Erythroblast (primary cell): ENCODE measurements at places on chromosomes 16 and 17.

GRCh38 chr17:31249835-31250141 is 47.3 kb downstream of the OMG start:
- DNase-seq: no peak

DNA sequence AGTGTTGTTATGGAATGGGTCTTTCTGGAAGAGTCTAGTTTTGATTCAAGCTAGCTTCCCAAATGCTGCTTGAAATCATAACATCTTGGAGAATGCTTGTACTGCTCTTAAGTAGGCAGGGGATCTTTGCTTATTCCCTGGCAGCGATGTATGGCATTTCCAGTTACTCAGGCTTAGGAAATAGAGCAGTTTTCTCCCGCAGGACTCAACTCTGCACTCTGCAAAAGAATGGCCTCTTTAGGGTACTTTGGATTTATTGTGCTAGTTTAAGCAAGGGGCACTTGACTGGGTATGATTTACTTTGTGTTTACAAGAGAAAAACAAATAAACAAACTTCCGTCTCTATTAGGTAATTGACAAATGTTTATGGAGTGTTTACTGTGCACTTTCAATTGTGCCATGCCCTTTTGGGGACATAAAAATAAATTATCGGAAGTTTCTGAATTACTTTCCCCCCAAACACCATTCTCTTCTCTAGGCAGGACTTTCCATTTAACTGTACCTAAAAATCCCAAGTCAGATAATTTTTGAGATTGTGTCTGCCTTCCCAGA is 164.0 kb downstream of the MAP2K6 start:
- no peak for DNase-seq

- DNase-seq: no peak
These were observed 21.2 kb downstream of the USP43 start for GRCh38 chr17:9666461-9667050.

DNA sequence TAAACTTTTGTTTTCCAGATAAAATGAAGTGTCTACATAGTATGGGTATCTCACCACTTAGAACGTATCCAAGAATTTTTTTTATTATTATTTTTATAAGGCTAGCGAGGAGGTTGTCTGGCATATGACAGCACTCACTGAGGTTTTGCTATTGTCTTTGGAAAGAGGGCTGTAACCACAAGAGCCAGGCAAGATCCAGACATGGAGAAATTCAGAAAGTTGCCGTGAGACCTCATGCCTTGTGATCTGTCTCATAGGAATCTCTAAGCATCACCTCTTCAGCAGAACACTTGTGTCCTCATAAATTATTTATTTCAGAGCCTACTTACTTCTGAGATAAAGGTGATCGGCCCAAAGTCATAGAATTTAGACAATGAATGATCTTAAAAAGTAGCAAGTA is 410.8 kb downstream of the CDH11 start:
- DNase-seq: no peak

DNA sequence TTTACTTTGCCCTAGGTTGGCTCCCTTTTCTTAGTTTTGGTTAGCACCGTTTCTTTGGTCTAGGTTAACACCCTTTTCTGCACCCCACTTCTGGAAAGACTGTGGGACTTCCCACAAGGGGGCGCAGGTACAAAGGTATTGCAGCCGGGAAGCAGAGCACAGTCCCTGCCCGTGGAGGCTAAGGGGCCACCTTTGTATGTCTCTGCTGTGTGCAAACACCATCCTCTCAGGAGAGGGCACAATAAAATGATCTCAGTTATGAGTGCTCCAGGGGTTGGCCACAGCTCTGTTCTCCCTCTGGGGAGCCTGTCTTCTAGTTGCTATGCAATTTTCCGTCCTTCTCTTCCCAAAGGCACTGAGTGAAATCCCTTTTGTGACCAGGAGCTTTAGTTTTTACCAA is 28.4 kb upstream of the TMC5 start:
- DNase-seq: peak; percentile 74

GRCh38 chr17:51706093-51706492 is 445.7 kb downstream of the UTP18 start:
- no peak for DNase-seq

DNA sequence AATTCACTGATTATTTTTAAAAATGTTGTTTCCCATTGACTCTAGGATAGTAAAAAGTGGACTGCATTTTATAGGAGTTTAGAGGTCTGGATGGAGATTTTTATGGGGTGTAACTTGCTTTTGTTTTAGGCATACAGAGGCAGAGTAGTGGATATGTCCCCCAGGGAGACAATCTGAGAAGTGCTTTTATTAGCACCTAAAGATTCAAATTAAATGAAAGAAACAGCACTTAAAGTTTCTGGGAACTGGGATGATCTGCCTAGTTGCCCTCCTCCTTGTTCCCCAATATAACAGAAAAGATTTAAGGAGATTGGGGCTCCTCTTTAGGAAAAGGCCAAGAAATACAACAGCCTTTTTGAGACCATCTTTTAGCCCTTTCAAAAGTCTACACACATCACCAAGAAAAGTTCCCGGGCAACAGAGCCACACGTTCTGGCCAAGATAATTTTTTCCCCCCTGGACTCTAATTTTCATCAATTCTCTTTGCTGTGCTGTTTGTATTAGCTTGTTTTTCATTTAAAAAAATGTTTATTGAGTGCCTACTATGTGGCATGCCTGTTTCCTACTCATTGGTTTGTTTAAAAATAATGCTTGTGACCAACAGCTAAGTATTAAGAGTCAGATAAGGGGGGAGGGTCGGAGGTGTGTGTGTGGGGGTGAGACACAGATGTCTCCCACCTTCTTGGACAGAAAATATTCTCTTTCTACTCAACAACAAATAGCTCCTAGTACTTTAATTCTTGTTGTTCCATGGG is 2.5 kb upstream of the IGF2BP1 start:
- DNase-seq: peak; percentile 34

DNA sequence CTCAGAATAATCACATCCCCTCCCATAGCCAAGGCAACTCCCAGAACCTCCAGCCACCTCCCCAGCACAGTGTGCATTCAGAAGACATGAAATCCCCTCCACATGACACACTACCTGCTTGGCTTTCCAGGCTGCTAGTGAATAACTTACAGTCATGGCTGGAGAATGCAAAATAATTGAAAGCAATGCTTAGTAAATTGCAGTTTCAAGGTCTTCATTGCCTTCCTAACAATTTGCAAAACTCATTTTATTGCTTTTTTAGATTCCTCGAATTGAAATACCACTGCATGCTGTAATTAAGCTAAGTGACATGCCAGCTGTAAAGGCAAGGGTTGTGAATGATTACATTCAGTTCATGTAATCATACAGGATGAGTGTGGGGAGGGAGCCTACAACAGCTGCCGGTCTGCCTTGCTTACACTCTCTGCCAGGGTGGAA is 29.0 kb upstream of the HOXB13 start:
- no peak for DNase-seq

GRCh38 chr17:77848257-77848656 is 110.2 kb upstream of the TNRC6C start:
- peak; percentile 44 for DNase-seq

DNA sequence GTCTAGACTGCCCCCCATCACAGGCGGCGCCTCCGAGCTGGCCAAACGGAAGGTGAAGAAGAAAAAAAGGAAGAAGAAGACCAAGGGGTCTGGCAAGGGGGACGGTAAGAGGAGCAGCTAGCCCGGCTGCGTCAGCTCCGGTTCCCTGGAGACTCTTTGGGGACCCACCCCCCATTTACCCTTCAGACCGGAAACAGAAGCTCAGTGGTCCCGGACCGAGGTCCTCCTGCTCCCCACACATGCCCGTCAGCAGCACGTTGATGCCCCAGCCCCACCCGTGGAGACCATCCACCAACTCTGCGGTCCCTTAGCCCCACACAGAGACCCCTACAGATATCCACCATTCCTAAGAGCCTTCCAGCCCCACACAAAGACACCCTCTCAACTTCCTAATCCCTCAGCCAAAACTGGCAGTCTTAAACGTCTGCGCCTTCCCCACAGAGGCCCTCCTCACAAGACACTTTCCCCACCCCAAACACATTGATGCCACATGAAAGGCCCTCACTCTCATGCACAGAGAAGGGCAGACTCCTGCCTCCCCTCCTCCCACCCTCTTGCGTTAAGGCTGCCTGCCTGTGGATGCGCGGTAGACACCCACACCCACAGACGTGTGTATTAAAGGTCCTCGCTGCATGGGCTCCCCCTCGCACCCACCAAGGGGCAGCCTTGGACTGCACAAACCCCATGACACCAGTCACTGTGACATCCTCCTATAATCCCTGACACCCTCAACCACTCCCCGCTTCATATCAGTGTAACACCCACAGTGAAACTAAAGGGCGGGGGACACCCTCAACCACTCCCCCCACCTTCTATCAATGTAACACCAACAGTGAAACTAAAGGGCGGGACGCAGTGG is 58.2 kb upstream of the RPH3AL start:
- DNase-seq: peak; percentile 78

DNA sequence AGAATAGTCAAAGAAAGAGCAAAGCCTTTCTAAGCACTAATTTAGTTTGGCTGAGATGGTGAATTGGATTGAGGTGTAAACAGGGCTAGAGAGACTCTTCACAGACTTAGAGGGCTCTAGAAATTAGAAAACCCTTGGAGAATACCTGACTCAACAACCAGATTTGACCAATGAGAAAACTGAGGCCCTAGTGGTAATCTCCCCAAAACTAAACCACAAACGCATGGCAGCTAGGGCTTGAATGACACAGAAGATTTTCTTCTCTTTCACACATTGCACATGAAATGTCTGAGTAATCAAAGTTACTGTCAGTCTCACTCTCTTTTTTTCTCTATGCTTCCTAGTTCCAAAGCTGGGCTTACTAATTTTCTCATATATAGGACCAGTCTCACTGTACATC is 314.5 kb upstream of the KCNJ16 start:
- DNase-seq: no peak
